Right lung (tissue), 10 donors: ENCODE measurements at places on chromosomes 5 and 9. TPM values are rescaled to one million over a fixed set of nuclear protein-coding genes. Genes with fewer than 3 reads are reported as not detected.

DNA sequence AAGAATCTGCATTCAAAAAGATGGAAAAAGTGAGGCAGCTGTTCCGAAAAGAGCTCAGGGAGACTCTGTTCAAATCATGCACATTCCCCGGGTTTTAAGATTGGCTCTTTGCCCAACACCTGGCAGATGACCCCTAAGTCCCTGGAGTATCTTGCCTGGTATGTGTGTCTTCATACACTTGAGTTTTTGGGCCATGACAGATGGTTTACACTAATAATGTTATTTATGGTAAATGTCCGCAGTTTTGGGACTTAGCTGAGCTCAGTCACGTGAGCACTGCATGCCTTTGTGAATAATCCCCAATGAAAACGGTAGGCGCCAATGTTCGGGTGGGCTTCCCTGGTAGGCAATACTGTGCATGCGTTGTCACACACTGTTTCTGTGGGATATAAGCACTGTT is 316.1 kb downstream of the PRDM9 start:
- no peak for DNase-seq

GRCh38 chr5:174737330-174737729 is 12.9 kb downstream of the MSX2 start:
- no peak for DNase-seq

GRCh38 chr5:127518319-127518621 is 830 bp downstream of the PRRC1 start:
- no peak for DNase-seq

GRCh38 chr9:128257086-128257825 is 18.6 kb downstream of the GOLGA2 start:
- DNase-seq, result no peak

- DNase-seq, result peak; percentile 41
Measured at GRCh38 chr9:127977884-127978647, 2.7 kb downstream of the EEIG1 start.

- DNase-seq, result peak; percentile 89
Measured at GRCh38 chr5:143758750-143759149, 53.2 kb upstream of the HMHB1 start.

GRCh38 chr5:136060963-136061362 is 32.2 kb downstream of the TGFBI start:
- DNase-seq, result no peak

GRCh38 chr5:134370871-134371833 is at the start of gene UBE2B:
Gene UBE2B (plus strand): TSS chr5:134371569. CDS start chr5:134371596, 27 bp downstream.
- DNase-seq, result peak; percentile 99

GRCh38 chr5:56464935-56465768 is 232.0 kb upstream of the ANKRD55 start:
- no peak for DNase-seq

- DNase-seq, result no peak
Measured at GRCh38 chr9:68523367-68523936, 17.2 kb downstream of the TMEM252 start.

DNA sequence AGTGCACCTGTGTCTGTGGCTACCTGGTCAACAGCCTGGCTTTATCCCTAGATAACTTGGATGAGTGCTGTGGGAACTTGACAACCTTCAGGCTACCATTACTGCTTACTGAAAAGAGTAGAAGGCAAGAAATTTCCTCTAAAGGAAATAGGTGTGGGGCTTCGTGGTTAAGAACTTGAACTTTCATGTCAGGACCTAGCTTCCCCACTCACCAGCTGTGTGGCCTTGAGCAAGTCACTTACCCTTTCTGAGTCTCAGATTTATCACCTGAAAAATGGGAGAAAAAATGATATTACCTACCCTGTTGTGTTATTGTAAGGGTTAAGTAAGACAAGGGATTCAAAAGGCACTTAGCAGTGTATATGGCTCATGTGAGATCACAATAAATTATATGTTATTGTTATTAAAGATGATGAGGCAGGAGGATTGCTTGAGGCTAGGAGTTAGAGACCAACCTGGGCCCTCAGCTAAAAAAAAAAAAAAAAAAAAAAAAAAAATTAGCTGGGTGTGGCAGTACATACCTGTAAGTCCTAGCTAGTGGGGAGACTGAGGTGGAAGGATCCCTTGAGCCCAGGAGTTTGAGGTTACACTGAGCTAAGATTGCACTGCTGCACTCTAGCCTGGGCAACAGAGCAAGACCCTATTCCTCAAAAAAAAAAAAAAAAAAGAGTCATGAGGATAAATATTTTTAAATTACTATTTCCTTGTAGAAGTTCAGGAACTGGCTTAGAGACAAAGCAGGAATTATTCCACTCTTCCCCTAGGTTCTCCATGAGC is 97.0 kb upstream of the SPRY4 start:
- DNase-seq, result no peak

DNA sequence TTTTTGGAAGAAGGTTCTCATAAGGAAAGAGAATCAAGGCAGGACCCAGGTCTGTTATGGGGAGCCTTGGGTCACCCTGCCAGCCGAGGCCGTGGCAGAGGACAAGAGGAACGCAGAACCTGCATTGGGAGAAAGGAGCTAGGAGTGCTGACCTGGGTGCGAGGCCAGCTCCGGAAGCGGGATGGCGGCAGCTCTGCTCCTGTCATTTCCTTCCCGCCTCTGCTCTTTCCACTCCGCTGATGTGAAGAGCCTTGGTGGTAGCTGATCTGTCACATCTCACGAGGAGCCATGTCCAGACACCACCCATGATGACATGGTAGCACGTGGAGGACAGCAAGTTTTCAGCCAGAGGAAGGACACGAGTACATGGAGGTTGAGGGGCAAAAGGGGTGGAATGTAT is 109.5 kb upstream of the COL5A1 start:
- DNase-seq, result no peak

GRCh38 chr9:128061275-128061960 is 5.7 kb downstream of the NAIF1 start:
- no peak for DNase-seq

- no peak for DNase-seq
Measured at GRCh38 chr5:106543330-106543729, 1127.4 kb downstream of the EFNA5 start.

DNA sequence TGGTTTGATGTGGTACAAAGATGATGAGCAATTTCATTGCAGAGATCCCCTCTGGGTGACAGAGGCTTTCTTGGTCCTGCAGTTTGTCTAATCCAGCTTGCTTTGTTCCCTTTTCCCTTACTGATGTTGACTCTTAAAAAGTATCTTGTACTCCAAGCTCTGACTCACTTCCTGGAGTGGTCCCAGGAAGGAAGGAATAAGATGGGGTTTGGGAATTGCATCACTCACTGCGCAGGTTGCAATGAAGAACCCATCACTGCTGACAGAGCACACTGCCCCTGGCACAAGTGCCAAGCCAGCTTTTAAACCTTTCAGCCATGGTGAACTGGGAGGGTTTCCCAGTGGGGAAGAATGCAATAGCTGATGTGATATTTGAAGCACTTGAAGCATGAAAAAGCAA is 662.2 kb upstream of the CTNND2 start:
- no peak for DNase-seq

PCDHB10 gene
- 7.5 TPM for polyA plus RNA-seq

CNOT8 gene
- 94.7 TPM for polyA plus RNA-seq

MTAP gene
- 37.4 TPM for polyA plus RNA-seq

F2RL1 gene
- 8.8 TPM for polyA plus RNA-seq
